ENCODE measurements at places on chromosomes 2 and 18. TPM values are rescaled to one million over a fixed set of nuclear protein-coding genes. Genes with fewer than 3 reads are reported as not detected.

The MOCOS gene
- polyA plus RNA-seq: 1.2 TPM

The PROM2 gene
- polyA plus RNA-seq: 0.38 TPM

The LYG2 gene
- polyA plus RNA-seq: not detected

The SPDYA gene
- not detected for polyA plus RNA-seq

The UGT1A10 gene
- polyA plus RNA-seq: not detected

- peak; percentile 48 for DNase-seq
- no peak overlapping the region for H3K4me3 ChIP-seq
- no peak overlapping the region for H3K27ac ChIP-seq
- H3K4me1 ChIP-seq: peaks cover 11% of the 10 kb centered on the region
- H3K36me3 ChIP-seq: no peaks in the 10 kb centered on the region
- no peaks in the 10 kb centered on the region for H3K27me3 ChIP-seq
These were observed 84.8 kb downstream of the ACAA2 start for GRCh38 chr18:49728542-49728941.

- H3K27ac ChIP-seq: no peak overlapping the region
- no peak for DNase-seq
- no peaks in the 10 kb centered on the region for H3K36me3 ChIP-seq
- H3K4me1 ChIP-seq: no peaks in the 10 kb centered on the region
These were observed 105.8 kb downstream of the SPP2 start for GRCh38 chr2:234156326-234156725.

DNA sequence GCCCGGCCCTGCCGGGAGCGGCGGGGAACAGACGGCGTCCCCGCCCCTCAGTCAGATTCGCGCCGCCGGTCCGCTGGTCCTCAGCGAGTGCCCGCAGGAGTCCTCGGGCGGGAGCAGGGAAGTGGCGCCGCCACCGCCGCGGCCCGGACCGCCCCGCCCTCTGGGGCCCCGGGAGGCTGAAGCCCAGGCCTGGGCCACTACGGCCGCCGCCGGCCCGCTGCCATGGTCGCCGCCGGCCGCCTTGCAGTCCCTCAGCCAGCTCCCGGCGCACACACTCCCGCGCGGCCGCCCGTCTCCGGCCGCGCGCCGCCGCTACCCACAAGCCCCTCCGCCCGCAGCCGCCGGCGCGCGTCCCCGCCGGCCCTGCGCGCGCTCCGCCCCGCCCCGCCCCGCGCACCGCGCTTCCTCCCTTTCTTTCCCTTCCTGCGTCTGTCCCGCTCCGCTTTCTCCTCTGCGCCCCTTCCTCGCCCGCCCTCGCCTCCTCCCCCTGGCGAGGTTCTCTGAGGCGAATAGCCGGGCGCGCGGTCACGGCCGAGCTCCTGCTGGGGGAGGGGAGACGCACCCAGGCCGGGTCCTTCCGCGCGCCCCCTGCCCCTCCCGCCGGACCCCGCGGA, at the start of gene ROCK2:
ROCK2 (minus strand) TSS at position 295 of the 614 bp plus-strand sequence. CDS start 500 bp downstream, outside the sequence.
- H3K4me3 ChIP-seq: peak within 1 kb of the TSS; percentile 88
- H3K4me1 ChIP-seq: peaks cover 18% of the 10 kb centered on the region
- DNase-seq: peak; percentile 98
- peak within 1 kb of the TSS; percentile 98 for H3K27ac ChIP-seq
- no peaks in the 10 kb centered on the region for H3K27me3 ChIP-seq
- H3K36me3 ChIP-seq: no peaks in the 10 kb centered on the region

GRCh38 chr2:158015428-158016076, 86.1 kb upstream of the UPP2 start:
- H3K4me1 ChIP-seq: no peaks in the 10 kb centered on the region
- H3K4me3 ChIP-seq: no peak overlapping the region
- no peak for DNase-seq
- H3K36me3 ChIP-seq: no peaks in the 10 kb centered on the region

Data from SK-N-SH (cell line).